ENCODE measurements at places on chromosomes 16 and 17.

DNA sequence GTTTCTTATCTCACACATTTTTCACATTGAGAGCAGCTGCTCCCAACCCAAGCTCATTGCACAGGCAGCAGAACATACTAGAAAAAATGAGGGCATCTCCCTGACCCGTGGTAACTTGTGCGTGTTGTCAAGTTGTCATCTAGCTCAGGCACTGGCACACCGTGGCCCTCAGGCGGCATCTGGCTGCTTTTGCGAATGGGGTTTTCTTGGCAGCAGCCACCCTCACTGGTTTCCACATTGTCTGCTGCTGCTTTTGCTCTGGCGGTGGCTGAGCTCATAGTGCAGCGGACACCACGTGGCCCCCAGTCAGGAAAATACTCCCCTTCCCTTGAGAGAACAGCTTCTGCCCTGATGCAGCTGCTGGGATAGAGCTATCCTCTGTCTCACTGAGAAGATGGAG is 9.4 kb upstream of the TEDC2 start:
- no peak for DNase-seq

GRCh38 chr17:76384222-76384986 is at the start of gene SPHK1:
TSS of gene SPHK1 (plus strand) at chr17:76384609. CDS start at chr17:76385645, 1,036 bp downstream.
- peak; percentile 84 for DNase-seq

DNA sequence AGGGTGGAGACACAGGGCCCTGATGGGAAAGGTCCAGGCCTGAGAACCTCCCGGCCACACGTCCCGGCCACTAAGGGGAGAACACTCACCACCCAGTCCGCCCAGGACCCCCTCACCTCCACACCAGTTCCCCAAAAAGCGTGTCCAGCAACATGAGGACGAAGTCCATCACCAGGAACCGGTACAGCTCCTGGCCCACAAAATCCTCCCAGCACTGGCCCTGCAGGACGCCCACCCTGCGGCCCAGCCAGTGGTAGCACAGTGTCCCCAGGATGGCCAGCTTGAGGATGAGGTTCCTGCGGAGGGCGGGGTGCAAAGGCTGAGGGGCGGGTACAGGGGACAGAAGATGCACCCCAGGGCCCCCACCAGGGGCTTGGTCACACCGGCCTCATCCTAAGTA is 8.0 kb downstream of the TMC6 start:
- no peak for DNase-seq

DNA sequence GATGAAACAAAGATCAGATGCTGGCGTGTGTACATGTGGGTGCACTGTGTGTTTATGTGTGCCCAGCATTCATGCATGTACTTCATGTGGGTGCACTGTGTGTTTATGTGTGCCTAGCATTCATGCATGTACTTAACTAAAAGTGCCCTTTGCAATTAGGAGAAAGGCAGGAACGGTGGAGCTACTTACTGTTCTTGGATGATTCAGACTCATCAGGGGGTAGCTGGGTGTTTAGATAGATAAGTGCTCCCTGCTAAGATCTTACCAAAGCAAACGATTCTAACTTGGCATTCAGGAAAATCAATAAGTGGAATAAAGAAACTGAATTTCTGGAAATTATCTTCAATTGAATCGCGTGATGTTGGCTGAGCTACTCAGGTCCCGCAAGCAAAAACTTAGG is 8.6 kb upstream of the MYH2 start:
- no peak for DNase-seq

GRCh38 chr16:70437017-70437581 is 1.8 kb downstream of the ST3GAL2 start:
- DNase-seq: no peak

GRCh38 chr16:9372934-9373890 is 281.8 kb downstream of the HAPSTR1 start:
- DNase-seq: no peak

- DNase-seq: no peak
Observed at GRCh38 chr17:56803071-56803470, 30.6 kb downstream of the C17orf67 start.

DNA sequence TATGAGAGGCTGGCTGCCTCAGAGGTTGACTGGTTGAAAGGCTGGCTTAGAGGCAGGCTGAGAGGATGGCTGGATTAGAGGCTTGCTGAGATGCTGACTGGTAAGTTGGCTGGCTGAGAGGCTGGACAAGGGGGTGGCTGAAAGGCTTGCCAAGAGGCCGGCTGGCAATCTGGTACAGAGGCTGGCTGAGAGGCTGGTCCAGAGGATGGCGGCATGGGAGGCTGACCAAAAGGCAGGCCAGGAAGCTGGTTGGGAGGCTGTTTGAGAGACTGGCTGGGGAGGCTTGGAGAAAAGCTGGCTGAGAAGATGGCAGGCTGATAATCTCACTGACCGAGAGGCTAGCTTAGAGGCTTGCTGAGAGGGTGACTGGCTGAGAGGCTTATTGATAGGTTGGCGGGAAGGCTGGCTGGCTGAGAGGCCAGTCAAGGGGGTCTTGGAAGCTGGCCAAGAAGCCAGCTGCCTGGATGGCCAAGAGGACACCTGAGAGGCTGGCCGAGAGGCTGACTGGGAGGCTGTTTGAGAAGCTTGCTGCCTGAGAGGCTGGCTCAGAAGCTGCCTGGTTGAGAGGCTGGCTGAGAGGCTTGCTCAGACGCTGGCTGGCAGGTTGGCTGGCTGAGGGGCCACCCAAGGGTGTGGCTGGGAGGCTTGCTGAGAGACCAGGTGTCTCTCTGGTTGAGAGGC is 34.2 kb upstream of the ACSM2B start:
- DNase-seq: no peak

DNA sequence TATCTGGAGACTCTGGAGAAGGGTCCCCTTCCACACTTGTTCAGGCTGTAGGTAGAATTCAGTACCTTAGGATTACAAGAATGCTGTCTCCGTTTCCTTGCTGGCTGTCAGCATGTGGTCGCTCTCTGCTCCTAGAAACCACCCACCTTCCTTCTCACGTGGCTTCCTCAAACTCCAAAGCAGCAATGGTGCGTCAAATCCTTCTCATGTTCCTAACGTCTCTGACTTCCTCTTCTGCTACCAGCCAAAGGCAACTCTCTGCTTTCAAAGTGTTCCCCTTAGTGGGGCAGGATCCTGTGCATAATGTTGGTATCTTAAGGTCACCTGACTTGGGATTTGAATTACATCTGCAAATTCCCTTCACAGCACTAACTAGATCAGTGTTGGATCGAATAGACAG is 30.9 kb upstream of the DYNLRB2 start:
- DNase-seq: no peak

DNA sequence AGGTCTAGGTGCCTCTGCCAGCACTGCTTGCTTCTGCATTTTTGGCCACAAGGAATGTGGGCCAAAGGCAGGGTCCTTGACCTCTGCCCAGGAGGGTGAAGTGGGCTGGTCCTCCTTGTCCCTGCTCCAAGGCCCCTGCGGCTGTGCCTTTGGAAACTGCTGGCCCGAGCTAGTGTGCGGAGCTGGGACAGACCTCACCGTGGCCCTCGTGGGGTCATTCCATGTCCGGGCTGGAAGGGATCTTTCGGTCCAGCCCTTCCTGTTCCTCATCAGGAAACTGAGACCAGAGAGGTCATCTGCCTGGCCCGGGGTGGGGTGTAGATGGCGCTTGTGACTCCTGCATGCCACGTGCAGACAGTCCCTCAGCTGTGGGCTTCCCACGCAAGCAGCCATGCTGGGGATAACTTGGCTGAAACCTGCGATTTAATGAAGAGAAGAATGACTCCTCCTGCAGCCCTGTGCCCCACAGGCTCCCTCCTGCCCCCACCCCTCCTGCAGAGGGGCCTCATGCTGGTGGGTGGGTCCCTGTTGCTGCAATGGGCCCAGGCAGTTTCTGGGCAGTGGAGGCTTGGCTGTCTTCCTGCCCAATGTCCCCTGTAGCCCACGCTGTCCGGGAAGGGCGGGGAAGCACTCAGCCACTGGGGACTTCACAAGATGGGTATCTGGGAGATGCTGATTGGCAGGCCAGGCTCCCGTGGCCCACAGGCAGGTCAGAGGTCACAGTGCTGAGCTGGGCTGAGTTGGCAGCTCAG is 245.2 kb downstream of the SEC14L1 start:
- peak; percentile 17 for DNase-seq

DNA sequence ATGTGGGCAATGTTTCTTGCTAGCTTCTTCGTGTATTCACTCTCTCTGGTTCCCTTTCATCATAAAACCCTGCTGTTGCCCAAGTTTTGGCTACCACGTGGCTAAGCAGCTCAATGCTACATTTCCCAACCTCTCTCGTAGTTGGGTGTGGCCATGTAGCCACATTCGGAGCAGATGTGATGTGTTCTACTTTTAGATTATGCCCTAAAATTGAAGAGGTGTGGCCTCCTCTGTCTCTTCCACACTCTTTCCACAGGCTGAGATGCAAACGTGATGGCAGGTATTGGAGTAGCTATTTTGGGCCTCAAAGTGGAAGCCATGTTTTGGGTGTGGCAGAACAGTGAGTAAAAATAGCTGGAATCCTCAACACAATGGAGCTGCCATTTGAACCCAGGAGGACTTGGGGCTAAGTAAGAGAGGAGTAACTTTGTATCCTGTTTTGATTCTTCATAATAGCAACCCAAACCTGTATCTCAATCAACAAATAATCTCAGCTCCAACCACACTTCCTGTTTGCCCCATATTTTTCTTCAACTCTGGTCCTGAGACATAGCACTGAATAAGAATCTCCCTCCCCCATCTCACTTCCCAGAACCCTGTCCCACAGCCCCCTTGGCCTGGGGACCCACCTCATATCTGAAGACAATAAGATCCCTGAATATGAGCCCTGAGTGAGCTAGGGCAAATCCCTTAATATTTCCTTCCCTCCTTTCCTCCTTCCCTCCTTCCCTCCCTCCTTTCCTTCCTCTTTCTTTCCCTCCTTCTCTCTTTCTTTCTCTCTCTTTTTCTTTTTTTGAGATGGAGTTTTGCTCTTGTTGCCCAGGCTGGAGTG is 4.0 kb downstream of the NUPR1 start:
- no peak for DNase-seq

GRCh38 chr17:47882247-47882646 is 13.8 kb upstream of the SP2 start:
- DNase-seq: no peak

DNA sequence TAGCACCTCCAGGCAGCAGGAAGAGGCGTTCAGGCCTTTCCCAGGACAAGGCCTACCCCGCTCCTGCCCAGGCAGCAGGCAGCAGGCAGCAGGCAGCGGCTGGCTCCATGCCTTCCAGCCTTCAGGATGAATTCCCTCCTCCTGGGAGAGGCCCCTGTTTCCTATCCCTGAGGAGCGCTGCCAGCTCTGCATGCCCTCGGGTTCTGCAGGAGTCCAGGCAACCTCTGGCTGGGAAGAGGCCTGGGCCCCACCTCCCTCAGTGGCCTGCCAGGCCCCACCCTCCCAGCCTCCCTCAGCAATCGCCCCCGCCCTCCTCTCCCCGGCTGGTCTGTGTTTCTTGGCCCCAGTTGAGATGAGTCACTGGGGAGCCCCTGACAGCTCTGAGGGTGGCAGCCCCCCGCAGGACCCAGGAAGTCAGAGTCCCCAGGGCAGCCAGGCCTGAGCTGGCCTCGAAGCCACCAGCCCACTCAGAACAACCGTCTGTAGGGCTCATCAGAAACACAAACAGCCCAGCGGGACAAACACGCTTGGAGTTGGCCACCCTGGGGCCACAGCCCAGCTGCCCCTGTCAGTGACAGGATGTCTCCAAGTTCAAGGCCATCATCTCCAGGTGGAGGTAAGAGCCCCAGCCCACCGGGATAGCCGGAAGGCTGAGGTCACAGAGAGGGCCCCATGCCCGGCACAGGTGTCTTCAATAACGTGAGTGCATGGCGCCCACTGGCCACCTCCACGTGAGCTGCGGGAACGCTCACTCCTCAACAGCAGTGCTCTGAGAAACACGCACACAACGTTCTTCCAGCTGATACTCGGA is 39.5 kb upstream of the CIBAR2 start:
- DNase-seq: no peak

DNA sequence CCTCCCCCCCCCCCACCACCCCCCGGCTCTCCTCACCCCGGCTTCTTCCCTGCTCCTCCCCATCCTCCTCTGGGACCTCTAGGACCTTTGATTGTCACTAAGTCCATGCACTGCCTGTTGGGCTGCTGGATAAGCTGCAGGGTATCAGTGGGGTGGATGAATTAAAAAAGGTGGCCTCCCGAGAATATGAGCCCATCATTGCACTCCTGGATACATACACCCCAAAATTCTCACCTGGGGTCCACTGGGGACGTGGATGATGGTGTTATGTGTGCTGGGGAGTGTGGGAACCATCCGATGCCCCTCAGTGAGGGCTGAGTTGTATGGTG is 88.8 kb downstream of the IRF8 start:
- no peak for DNase-seq

- DNase-seq: peak; percentile 44
Observed at GRCh38 chr17:34377078-34377823, 14.2 kb upstream of the CCL1 start.

GRCh38 chr17:17126131-17127110 is 79.7 kb downstream of the PLD6 start:
- DNase-seq: no peak

DNA sequence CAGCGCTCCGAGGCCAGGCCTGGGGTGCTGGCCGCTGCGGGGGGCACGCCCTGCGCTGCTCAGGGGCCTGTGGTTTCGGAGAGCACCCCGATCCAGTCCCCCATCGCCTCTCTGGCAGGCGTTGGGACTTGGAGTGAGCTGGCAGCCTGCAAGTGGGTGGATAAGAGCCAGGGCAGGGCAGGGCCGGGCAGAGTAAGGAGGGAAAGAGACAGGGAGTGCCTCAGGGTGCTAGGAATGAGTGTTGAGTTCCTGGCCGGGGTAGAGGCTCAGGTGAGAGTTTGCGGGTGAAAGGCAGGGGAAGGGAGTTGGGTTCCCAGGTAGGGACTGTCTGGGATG is 1.3 kb downstream of the CDH13 start:
- no peak for DNase-seq

DNA sequence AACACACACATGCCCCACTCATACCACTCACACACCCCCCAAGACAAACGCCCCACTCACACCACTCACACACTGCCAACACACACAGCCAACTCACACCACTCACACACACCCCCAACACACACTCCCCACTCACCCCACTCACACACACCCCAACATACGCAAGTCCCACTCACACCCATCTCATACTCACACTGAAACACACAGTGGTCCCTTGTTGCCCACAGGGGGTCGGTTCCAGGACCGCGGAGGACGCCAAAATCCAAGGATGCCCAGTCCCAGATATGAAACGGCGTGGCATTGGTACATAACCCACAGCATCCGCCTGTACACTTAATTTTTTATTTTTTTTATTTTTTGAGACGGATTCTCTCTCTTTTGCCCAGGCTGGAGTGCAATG is 20.9 kb downstream of the RNF213 start:
- DNase-seq: no peak

DNA sequence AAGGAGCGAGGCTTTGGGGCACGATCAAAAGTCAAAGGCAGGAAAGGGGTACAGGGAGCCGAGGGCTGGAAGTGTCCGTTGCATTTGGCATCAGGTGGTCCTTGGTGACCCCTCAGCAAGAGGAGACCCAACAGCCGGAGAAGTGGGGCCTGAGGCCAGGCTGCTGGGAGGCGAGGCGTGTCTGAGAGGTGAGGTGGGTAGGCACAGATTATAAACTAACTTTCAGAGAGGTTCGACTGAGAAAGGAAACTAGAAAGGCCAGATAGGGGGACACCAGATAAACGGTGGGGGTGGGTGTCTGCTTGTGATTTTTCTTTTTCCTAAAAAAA is 3.6 kb downstream of the PECAM1 start:
- DNase-seq: no peak

Data from activated CD4-positive, alpha-beta T cell treated with anti-CD3 and anti-CD28 coated beads, Interleukin-2, Interleukin-6, amounts not matched to agents 100 ng/mL and 50 ng/mL, durations not matched to agents 16 hours and 8 hours (primary cell).